ENCODE measurements at places on chromosomes 7 and 10.

- DNase-seq = no peak
Measured at GRCh38 chr7:156222611-156223010, 410.3 kb upstream of the SHH start.

DNA sequence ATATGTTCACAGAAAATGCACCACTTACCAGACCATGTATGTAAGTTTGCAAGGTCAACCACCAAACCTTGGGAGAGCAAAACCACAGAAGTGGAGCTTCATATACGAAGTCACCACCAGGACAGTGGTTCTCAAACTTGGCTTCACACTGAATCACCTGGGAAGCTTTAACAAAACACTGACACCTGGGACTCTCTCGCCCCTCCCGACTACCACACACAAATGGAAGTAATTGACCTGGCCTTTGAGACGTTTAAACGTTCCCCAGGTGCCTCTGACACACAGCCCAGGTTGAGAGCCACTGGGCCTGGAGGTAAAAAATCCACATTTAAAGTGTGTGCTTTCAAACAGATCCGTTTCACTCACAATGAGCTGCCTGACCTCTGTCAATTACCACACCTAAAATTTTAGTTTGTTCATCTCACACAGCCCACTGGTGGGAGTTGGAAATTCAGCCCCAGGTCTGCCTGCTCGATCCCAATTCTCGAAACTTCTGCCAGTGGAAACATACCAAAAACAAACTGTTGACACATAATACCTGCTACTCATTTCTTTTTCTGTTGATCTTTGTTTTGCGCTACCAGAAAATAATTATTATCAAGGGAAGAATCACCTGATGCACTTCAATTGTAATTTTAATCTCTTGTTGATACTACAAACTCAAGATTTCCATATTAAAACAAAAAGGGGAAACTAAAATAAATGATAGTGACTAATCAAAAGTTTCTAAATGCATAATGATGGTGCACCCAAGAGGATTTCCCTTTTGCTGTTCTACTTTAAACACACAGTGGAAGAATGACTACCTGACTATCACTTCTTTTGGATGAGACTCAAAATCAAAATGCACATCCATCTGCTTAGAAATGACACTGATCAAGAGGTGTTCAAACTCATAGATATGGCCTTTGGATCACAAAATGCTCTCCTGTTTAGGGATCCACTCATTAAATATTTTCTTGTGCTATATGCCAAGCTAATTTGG, 26.6 kb downstream of the CDNF start:
- DNase-seq = no peak

- no peak for DNase-seq
Measured at GRCh38 chr10:1110674-1111119, 54.5 kb downstream of the WDR37 start.

GRCh38 chr10:130111852-130112180, 1.2 kb upstream of the C10orf143 start:
- DNase-seq = no peak

DNA sequence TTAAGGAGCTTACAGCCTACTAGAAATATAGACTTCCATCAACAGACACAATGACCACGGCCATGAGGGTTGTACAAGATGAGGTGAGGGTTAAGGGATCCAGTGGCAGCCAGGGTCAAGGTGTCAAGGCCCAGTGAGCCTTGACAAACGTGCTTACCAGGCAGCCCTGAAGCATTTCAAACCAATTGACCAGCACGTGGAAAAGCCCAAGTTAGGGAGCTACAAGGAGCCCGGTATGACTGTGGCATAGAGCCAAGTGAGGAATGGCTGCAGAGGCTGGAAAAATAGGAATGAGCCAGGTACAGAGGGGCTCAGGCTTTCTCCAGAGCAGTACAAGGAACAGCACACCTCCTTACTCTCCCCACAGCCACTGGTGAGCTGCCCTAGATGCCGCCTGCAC, 12.7 kb downstream of the AFAP1L2 start:
- DNase-seq = no peak

DNA sequence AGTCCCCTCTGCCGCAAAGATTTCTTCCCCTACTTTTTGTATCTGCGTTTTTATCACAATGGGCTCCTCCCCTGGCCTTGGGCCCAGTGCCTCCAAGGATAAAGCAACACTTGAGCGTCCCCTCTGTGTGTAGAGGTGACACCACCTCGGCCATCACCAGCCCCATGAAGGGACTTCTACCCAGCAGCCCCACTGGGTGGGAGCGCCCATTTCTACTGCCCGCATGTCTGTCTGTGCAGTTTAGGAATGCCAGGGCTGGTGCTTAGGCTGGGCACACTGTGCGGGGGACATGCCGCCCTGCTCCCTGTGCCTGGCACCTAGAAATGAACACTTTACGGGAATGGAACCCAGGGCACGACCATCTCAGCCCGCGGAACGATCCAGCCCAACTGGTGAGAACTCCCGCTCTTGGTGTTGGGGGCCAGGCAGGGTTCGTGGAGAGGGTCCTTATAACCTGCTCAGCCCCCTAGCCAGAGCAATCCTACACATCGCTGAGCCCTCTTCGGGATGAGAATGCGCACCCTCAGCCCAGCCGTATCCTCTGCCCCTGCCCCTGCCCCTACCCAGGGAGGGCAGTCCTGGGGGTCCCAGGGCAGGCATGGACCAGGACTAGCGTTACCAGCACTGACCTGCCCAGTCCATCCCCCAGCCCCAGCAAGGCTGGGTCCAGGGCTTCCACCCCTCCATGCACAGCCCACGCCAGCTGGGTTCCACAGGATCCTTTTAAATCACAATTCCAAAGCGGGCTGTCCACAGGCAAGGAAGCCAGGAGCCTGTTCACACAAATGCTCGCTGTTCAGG, 12.8 kb downstream of the CRYGN start:
- DNase-seq = no peak

DNA sequence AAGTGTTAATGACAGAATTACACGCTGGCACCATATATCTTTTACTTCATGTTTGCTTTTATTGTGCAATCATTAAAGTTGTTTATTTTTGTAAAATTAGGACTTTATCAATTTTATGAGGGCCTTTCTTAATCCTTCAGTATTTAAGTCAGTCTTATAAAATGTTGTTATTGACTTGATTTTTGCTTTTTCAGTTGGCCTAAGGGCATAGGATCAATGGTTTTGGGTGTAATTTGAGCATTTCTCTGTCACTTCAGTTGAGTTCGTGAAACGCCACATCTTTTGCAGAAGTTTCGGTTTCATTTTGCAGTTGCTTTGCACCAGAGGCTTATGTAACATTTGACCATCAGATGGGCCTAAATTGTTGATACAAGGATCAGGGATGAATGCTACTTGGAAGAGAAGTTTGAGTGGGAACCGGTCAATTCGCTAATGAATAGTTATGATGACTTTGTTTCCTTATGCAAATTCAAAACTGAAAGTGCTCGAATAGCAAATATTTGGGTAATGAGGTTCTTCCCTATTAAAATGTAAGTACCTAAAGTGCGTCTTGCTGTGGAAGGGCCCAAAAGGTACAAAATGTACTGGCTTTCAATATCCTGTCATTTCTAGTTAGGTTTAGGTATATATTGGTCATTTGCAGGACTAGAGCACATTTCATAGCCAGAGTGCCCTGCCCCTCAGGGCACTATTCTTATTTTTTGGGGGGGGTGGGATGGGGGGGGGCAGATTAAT, 340.9 kb downstream of the LRMDA start:
- DNase-seq = no peak

GRCh38 chr10:6145166-6145987, 56.5 kb downstream of the RBM17 start:
- DNase-seq = no peak

DNA sequence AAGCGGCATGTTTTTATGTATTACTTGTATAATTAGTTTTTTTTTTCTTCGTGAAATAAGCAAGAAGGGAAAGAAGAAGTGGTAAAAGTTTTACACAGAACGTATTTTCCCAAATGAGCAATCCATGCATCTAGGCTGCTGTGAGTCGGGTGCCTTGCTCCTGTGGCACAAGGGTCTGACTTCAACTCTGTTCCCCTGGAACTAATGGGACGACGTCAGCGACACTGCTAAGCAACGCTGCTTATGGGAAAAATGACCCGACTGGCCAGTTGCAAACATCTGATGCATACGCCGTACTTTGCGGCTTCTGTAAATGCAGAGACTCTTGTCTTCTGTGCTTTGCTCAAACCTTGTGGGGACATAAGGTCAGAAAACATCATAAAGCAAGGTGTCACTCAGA, 66.3 kb downstream of the MPP7 start:
- no peak for DNase-seq

DNA sequence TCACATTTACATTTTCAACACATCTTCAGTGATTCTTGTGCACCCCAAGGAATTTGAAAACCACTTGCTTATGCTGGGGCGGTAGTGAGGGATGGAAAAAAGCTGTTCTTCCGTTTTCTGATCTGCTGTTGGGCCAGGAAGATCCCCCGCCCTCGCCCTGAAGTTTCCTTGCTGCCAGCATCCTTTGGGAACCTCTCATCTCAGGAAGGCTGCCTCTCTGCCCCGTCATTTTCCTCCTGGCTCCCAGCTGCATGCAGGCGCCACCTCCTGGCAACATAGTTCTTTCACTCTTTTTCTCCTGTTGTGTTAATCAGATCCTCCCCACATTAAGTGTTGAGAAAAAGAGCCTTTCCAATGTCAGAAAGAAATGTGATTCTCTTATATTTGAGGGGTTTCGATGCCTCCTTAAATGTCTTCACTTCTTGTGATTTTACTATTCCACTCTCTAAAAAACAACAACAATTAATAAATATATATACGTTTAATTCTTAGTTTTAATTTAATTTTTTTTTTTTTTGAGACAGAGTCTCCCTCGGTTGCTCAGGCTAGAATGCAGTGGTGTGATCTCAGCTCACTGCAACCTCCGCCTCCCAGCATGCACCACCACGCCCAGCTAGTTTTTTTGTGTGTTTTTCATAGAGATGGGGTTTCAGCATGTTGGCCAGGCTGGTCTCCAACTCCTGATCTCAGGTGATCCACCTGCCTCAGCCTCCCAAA, 122.9 kb downstream of the RALA start:
- DNase-seq = peak; percentile 26

GRCh38 chr7:91656541-91657482, 223.7 kb downstream of the MTERF1 start:
- no peak for DNase-seq

DNA sequence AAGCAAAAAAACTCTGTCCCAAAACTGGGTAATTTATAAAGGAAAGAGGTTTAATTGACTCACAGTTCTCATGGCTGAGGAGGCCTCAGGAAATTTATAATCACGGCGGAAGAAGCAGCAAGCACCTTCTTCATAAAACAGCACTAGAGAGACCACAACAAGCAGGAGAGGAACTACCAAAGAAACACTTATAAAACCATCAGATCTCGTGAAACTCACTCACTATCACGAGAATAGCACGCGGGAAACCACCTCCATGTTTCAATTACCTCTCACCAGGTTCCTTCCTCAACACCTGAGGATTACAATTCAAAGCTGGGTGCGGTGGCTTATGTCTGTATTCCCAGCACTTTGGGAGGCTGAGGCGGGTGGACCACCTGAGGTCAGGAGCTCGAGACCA, 48.5 kb downstream of the PDIA4 start:
- DNase-seq = no peak

DNA sequence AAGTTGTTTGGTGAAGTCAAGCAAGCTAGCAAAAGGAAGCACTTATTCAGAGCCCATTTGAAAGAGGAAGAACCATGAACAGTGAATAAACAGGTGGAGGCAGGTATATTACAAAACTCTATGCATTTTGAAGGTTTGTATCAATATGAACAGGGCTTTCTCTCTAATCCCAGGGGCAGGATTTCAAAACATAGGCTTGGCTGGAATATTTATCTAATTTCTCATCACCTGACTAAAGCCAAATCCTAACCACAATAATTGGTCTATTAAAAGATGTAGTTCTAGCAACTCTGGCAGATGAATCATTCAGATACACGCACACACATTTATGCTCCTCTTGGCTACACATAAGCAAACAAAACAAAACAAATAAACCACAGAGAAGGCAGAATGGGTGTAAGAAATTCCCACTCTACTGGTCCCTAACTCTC, 554.4 kb downstream of the INHBA start:
- DNase-seq = no peak

DNA sequence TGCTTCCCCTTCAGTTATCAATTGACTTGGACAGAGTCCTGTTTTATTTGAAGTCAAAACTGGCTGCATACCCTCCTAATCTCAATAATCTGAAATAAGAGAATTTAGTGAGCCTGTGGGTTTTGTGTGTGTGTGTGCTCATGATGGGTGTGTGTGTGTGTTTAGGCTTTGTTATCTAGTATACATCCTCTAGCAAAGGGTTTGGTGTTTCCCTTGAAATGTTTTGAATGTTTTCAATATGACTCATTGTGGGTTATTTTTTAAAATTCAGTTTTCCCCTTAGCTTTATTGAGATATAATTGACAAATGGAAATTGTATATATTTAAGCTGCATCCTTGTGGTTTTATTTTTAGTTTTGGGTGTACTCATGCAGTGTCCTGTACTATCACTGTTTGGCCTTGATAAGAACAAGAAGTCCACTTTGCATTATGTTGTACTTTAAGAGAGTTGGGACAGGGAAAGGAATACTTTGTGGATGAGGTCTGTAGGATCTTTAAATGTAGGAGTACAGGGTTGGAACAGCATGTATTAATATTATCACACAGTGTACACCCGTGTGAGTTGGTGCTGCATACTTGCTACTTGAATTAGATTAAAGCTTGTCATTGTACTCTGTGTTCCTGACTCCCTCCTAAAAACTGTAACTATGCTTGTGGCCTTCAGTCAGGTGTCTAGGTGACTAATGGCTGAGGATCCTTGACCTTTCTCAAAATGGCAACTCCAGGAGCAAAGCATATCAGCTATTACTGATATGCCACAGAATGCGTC, 58.3 kb downstream of the VCL start:
- no peak for DNase-seq

GRCh38 chr10:9010093-9010492, 955.6 kb downstream of the GATA3 start:
- no peak for DNase-seq

GRCh38 chr10:86218842-86219241, 147.8 kb downstream of the GRID1 start:
- DNase-seq = no peak

GRCh38 chr10:102131286-102132170, 1.3 kb upstream of the PPRC1 start:
- no peak for DNase-seq

DNA sequence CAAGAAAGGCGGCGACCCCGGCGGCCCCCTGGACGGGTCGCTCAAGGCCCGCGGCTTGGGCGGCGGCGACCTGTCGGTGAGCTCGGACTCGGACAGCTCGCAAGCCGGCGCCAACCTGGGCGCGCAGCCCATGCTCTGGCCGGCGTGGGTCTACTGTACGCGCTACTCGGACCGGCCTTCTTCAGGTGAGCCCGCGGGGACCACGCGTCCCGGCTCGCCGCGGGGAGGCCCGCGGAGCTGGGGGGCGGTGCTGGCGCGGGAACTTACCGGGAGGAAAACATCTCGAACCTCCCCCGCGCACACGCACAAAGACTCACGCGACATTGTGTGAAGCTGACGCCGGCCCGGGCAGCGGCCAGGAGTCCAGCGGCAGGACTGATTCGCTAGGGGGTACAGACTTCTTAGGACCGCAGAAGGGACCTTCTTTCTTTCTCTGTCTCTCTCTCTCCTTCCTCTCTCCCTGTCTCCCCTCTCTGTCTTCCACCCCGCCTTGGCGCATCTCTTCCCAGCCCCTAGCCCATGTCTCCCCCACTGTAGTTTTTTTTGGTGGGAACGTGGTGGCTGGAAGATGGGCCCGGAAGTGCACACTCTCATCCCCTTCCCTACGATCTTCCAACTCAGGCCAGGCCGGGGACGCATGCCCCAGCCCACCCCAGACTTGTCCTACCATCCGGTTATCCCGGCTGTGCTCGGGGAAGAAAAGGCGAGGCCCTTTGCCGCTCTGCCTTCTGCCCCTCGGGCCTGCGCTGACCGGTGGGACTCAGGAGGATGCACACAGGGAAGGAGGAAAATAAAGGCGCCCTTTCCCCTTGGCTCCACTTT, 1.2 kb downstream of the EN2 start:
- DNase-seq = no peak

Measured in stimulated activated CD8-positive, alpha-beta memory T cell treated with anti-CD3 and anti-CD28 coated beads, Interleukin-15, amount 100 ng/mL, for 48 hours (primary cell).